Stimulated activated CD8-positive, alpha-beta memory T cell treated with anti-CD3 and anti-CD28 coated beads, Interleukin-2, amount 100 ng/mL, for 1 hour (primary cell): ENCODE measurements at places on chromosomes 6 and 20.

GRCh38 chr6:127581576-127581975 is 4.6 kb downstream of the C6orf58 start:
- DNase-seq: no peak

DNA sequence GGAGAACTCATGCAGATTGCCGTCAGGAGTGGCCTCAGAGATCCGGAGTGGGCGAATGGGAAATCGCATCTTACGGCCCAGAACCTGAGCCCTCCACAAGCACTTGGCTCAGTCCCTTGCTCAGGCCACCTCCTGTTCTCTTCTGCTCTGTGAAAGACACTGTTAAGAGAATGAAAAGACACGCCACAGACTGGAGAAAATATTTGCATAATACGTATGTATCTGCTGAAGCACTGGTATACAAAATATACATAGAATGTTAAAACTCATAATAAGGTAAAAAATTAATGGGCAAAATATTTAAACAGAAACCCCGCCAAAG is 838 bp upstream of the POM121L2 start:
- DNase-seq: no peak

DNA sequence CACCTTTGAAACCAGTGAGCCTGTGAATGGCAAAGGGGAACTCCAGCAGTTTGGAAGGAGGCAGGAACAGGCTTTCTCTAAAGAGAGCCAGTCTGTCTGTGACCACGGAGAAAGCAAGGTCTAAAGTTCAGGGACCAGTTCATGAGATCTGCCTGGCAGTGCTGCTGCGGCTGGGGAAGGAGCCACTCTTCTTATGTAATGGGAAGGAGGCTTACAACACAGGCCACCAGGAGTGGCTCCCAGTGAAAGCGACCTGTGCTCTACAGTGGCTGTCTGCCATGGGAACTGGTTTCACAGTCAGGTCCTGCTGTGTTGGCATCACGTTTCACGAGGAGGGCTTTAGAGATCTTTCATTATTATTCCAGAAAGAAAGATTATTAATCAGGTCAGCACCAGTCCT is 291.9 kb upstream of the PRDM1 start:
- DNase-seq: no peak

- DNase-seq: no peak
Measured at GRCh38 chr6:35569011-35569461, 56.3 kb upstream of the TULP1 start.

DNA sequence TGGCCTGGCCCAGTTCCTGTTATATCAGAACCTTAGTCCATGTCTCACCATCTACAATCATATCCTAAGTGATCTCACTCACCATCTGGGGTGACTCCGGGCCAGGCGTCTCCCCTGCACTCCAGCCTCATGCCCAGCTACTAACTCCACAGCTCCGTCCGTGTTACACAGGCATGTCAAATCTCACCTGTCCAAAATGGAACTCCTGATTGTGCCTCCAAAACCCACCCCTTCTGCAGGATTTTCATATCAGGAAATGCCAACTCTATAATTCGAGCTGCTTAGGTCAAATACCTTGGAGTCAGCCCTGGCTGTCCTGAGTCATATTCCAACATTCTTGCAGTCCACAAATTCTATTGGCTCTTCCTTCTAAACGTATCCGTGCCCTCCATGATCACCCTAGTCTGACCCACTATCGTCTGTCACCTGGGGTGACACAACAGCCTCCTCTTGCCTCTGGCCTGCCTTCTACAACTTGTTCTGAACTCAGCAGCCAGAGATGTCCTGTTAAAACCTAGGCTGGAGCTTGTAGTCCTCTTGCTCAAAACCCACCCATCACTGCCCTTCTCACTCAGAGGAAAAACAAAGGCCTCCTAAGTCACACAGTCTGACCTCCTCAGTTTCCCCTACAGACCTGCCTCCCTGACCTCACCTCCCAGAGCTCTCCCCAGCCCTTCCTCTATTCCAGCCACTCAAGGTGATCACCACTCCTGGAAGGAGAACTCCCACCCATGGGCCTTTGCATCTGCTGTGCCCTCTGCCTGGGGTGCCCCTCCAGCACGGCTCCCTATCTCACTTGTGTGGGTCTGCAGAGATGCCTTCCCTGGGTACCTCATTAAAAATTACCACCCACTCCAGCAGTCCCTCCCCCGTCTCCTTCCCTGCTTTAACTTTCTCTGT is 85.3 kb upstream of the SIRPA start:
- DNase-seq: no peak

DNA sequence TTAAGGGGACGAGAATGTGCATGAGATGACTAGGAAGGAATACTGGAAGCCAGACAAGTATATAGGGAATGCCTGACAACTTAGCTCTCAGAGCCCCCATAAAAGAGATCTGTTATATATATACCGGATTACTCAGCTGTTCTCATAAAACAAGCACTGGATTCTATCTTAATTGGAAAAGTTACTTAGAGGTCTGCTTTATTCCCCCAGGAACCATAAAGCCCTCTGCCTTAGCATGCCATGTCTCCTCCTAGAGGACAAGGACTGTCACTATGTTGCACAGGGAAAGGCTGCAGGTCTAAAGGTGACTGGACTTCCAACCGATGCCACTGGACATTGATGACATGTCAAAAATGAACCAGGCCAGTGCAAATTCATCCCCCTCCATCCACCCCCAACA is 6.4 kb downstream of the EXOC2 start:
- no peak for DNase-seq

- DNase-seq: no peak
Measured at GRCh38 chr20:64071341-64072332, 7.7 kb downstream of the RGS19 start.

DNA sequence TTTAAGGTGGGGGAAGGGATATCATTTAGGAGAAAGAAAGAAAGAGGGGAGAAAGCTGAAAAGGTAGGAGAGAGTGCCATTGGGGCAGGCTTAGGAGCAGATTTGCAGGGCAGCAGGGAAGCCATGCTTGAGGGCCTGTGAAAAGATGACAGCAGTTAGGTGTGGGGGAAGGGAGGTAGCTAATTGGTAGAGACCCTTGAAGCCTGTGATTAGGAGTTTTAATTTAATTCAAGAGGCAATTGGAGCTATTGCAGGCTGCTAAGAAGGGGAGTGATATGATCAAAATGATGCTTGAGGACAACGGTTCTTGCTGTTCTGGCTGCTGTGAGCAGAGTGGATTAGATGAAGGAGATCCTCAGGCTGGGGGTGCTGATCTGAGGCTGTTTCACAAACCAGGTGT is 24.5 kb upstream of the SEC63 start:
- DNase-seq: no peak

- no peak for DNase-seq
Measured at GRCh38 chr6:110816677-110817076, 1.4 kb upstream of the CDK19 start.

DNA sequence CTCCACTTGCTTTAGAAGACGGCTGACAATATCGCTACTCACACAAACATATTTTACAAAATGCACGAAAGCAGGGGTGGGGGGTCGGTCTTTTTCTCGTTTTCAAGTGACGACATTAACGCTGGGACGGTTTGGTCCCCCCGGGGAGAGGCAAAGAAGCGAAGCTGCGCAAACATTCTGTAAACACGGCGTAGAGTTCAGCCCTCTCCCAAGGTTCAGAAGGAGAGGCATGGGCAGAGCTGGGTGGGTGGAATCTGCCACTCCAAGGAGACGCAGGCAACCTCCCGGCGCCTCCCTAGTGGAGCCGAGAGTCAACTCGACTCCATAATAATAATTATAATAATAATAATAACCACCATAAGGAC is 2.4 kb downstream of the NKX2-2 start:
- no peak for DNase-seq

DNA sequence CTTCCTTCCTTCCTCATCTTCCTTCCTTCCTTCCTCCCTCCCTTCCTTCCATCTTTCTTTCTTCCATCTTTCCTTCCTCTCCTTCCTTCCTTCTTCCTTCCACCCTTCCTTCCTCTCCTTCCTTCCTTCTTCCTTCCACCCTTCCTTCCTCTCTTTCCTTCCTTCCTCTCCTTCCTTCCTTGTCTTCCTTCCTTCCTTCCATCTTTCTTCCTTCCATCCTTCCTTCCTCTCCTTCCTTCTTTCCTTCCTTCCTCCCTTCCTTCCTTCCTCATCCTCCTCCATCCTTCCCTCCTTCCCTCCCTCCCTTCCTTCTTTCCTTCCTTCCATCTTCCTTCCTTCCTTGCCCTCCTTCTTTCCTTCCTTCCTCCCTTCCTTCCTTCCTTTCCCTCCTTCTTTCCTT is 361.4 kb upstream of the TSHZ2 start:
- no peak for DNase-seq

DNA sequence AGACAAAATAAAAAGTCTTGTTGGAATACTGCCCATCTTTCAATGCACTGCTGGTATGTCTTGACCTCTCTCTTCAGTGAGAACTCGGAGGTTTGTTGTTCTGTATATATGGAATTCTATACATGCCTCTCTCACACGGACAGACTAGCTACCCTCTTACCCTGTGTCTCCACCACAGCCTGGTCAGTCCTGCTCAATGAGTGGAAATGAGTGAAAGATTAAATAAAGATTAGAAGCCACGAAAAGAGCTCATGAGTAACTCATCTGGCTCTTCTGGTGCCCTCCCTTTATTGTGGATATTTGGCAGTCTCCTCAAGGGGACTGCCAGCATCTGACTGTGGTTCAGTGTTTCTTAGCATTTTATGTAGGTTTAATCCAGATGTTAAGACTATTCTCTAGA is 262.8 kb upstream of the MAP3K7 start:
- no peak for DNase-seq

DNA sequence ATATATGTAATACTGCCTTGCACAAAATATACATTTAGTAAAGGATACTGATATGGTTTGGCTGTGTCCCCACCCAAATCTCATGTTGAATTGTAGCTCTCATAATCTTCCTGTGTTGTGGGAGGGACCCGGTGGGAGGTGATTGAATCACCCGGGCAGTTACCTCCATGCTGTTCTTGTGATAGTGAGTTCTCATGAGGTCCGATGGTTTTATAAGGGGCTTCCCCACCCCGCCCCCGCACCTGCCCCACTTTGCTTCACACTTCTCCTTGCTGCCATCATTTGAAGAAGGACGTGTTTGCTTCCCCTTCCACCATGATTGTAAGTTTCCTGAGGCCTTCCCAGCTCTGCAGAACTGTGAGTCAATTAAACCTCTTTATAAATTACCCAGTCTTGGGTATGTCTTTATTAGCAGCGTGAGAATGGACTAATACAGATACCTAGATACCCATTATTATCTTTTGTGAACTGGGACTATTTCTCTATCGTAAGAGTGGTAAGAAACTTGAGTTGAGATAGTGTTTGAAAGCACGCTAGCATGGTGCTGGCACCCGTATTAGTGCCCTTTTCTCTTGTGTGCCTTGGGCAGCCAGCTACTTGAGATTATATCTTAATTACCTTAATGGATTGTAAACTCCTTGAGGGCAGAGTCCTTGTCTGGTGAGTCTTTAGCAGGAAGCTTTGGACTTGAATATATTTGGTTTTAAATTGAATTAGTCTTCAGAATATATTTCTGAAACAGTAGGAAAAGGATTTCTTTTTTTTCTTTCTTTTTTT is 25.6 kb downstream of the TOP1 start:
- no peak for DNase-seq

DNA sequence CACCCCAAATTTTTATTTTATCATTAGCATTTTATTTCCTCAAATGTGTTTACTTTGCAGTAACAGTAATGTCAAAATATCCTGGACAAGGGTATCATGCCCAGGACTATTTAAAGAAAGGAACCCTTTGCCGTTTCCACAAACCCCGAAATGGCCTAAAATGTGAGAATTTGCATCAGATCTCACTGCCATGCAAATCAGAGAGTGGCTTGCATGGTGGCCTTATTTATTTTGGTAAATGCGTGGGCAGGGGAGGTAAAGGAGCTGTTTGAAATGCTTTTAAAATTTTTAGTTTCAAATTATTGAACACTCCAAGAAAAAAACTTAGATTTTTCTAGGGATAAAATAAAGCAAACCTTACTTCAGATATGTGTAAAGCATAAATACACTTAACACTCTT is 43.8 kb downstream of the ADAT2 start:
- no peak for DNase-seq

DNA sequence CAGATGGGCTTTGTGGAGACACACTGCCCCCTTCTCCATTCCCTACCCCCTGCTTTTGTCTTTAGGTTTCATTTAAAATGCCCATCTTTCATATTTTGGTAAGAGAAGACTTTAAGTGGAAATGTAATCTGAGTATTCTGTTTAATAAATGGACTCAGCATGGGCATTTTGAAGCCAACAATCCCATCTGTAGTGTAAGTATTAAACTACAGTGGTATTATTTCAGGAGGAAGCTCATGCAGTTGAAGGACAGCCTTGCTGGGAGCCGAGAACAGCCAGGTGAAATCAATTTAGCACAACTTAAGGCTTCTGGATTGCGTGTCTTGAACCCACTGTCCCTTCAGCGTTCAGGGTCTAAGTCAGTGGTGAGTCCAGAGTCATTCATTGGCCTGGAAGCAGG is 63.5 kb downstream of the AKAP12 start:
- DNase-seq: no peak

DNA sequence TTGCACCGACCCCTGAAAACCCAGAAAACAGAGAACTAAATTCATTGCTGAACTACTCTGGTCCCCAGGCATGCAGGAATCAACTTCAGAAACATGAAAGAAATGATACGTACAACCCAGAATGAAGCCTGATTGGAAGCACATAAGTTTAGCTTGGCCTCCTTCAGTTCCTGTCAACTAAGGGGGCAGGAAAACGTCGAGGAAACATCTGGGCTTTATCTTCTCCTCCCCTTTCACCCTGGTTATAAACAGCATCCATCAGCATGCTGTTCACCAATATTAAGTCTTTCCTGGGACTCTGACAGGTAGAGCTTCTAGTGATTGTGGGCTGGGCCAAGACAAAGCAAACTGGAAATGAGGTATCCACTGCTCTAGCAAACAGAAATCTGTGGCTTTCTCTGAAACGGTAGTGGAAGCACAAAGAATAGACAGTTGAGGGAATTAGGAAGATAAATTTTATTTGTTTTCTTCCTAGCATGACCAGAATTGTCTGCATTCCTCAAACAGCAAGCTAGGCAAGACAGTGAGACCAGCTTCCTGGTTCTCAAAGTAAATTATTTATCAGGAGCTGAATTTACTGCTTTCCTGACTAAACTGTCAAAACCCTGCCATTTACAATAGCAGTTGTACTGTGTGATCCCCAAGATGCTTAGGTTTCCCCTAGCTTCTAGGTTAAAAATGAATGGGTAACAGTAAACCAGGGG is 134.4 kb downstream of the PTPRT start:
- DNase-seq: no peak
